ENCODE measurements at places on chromosomes 11 and 22.
A peak's percentile ranks its signal among the peaks of the same experiment; 100 is the strongest.

DNA sequence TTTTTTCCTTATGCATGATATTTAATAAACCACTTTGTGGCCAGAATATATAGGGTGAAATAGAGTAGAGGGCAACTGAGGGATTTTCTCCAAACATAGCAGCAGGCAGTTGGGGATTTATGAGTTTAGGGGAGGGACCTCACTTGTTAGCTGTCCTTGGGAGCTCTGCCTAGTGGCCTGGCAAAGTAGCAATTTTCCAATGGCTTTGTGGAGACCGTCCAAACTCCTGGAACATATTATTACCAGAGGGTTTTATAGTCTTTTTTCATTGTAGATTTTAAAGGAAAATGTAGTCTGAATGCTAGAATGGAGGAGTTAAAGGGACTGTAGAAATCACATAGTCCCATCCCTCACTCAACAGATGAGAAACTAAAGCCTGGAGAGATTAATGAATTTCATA is 32.3 kb downstream of the AMOTL1 start:
- DNase-seq, result no peak

- DNase-seq, result no peak
Measured at GRCh38 chr11:35389112-35389511, 30.2 kb downstream of the SLC1A2 start.

GRCh38 chr11:123560006-123560405 is 94.4 kb downstream of the SCN3B start:
- DNase-seq, result no peak

- no peak for DNase-seq
Measured at GRCh38 chr11:121086866-121087265, 14.2 kb upstream of the TECTA start.

DNA sequence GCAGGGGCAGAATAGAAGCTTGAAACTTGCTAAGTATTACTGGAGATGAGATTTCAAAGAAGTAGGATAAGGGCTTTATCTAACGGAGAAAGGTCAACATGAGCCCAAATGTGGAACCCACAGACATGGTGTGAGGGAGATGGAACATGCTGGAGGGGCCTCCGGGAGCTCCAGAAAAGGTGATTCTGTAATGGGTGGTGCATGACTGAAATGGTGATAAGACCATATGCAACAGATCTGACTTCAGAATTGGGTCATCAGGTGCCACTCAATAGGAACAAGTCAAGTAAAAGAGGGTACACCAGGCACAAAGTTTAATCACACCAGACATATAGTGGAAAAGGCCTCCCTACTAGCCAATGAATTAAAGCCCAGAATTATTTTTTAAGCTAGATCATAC is 7.9 kb upstream of the CEP295 start:
- DNase-seq, result no peak

DNA sequence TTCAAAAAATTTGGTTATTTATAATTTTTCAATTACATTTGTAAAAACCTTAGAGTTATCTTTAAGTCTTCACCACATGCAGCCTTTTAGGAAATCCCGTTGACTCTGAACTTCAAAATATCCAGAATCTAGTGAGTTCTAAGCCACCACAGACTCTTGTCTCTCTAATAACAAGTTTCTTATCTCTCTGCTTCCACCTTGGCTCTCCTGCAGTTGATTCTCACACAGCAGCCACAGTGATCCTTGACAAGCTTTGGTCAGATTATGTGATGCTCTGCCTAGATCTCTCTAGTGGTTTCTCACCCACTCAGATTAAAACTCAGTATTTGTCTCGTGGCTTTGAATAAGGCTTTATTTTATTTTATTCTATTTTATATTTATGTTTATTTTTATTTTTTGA is 8.6 kb downstream of the HSD17B12 start:
- no peak for DNase-seq

GRCh38 chr11:80616070-80616800 is 1175.4 kb upstream of the TENM4 start:
- DNase-seq, result no peak

DNA sequence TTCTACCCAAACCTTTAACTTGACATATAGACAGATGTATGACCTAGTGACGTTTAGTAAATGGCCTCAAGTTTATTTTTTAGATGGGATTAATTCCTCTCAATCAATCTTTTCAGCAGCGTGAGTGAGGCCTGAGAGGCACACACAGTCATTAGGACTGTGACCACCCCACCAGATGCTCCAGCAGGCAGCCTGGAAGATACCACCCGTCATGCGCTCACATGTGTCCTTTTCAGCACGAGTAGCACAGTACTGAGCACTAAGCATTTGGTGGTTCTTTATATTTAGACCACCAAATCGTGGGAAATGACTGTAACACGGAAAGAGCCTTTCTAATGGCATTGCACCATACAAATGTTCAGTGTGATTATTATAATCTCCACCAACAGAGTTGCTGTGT is 354.6 kb upstream of the DDI1 start:
- DNase-seq, result no peak

DNA sequence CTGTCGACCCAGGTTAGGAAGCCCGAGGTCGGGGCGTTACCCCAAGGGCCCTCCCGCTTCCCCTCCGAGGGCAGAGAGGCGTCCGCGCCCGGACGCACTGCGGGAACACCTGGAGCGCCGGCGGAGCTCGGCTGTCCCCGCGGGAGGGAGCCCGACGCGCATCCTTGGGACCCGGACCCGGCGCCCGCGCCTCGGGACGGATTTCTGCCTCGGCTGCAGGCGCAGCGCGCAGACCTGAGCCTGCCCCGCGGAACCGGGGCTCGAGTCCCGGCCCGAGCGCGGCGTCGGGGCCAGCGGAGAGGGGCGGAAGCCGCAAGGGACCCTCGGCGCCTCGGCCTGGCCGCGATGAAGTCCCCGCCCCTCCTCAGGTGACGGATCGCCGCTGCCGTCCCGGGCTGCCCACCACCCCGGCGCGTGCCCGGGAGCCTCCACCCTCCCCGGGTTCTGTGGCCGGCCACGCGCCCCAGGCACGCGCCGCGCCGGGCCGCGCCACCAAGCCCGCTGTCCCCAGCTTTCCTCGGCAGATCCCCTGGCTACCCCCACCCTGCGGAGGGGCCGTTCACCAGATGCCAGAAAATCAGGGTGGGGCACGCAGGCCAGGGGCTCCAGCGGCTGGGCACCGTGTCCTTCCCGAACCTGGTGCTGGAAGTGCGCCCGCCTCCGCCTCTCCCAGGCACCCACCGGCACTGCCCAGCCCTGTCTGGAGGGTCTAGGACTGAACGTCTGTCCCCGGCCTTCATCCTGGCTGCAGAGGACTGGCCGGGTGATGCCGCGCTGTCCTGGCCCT is 410 bp downstream of the GLB1L3 start:
- DNase-seq, result peak; percentile 43

DNA sequence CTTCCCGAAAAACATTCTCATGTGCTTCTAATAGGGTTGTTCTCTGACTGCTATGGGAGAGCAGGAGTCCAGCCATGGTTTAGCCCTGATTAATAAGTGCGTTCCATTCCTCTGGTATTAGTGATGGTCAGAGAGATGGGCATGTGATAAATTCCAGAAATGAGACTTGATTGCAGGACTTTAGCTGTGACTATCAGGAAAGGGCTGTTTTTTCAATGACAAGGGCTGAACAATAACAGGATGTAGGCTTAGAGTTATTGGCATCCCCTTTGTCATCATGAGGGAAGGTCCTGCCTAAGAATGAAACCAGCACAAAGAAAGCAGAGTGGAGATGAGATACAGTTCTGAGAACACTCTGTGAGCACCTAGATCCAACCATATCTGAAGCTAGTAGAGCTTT is 494.6 kb downstream of the MIAT start:
- DNase-seq, result no peak

DNA sequence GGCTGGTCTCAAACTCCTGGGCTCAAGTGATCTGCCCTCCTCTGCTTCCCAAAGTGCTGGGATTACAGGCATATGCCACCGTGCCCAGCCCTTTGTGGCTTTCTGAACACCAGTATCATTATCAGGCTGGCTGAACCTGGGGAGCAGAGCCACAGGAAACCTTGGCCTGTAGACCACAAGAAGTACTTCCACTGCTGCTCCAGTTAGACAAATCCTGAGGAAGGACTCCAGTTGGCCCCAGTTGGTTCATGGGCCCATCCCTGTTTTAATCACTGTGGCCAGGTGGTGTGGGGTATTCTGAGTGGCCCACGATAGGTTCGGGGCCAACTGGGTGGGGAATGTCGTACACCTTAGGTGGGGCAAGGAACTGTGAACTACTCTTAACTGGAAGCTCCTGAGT is 5.5 kb upstream of the DUSP18 start:
- DNase-seq, result no peak

GRCh38 chr22:32564170-32565001 is 89.8 kb downstream of the FBXO7 start:
- DNase-seq, result no peak

- DNase-seq, result no peak
Measured at GRCh38 chr22:16917144-16918003, 90.6 kb downstream of the GAB4 start.

DNA sequence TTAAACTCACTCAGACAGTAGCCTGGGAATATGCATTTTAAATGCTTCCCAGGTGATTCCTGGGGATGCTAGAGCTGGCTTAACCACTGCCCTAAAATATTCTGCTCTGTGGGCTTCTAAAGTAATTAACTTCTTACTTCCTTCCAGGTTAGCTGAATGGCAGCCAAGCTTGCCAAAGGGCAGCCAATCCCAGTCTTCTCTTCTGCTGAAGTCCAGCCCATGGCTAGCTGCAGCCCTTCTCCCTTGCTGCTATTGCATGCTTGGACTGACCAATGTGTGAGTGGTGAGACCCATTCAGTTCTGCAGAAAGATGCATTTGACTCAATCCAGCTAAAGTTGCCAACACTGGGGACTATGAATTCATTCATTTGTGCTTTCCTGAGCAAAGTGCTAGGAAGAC is 411.9 kb downstream of the SOX6 start:
- no peak for DNase-seq

- DNase-seq, result no peak
Measured at GRCh38 chr11:35934981-35935380, 8.9 kb upstream of the LDLRAD3 start.

DNA sequence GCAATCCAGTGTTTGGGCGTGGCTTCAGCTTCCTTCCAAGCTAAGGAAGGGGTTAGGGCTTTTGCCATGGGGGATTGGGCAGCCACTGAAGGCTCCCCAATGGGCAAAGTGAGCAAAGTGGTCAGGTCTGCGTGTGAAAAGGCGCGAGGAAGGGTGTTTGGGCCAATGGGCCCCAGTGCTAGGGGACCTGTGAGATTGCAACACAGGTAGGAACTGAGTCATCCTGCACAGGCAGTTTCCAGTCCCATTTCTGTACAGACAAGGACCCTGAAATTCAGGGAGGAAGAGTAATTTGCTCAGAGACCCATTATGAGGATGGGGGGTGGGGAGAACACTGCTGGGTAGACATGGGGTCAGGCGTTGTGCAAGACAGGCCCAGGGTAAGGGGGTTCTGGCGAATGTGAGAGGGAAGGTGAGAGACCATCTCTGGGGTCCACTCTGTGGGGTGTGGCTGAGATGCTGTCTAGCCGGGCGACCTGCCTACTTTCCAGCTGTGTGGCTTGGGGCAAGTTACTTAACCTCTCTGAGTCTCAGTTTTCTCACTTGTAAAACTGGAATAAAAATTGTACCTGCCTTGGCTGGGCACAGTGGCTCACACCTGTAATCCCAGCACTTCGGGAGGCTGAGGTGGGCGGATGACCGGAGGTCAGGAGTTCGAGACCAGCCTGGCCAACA is 7.3 kb downstream of the CCDC88B start:
- DNase-seq, result no peak

- no peak for DNase-seq
Measured at GRCh38 chr11:60158636-60159035, 24.2 kb downstream of the MS4A6A start.

DNA sequence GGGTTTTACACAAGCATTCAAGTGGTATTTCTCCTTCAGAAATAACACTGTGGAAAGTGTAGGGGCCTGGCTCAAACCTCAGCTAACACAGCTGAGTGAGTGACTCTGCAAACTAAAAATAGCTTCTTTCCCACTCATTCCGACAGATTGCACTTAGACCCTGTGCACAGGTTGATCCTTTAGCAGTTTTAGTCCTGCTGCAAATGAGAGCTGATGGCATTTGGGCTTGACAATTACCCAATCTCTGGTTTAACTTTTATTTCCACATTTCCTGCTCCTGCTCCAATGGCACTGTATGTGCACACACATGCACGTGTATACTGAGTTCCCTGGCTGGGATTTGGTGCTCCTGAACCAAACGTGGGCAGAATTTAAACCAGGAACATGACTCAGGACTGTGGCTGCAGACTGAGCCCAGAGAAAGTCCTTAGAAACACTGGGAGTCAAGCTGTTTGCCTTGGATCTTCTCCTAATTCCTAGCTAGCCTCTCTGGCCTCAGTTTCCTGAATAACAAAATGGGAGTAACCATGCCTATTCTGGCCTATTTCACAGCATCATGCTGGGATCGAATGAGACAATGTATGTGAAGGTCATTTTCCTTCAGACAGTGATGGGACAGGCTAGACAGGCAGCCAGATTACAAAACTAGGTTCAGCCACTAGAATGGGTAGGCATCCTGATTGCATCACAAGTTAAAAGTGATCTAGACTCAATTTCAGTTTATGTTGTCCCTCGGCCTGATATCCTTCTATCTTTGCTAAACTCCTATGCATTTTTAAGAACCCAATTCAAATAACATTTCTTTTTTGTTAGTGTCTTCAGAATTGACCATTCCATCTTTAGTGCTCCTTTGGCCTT is 58.2 kb downstream of the SERGEF start:
- no peak for DNase-seq

DNA sequence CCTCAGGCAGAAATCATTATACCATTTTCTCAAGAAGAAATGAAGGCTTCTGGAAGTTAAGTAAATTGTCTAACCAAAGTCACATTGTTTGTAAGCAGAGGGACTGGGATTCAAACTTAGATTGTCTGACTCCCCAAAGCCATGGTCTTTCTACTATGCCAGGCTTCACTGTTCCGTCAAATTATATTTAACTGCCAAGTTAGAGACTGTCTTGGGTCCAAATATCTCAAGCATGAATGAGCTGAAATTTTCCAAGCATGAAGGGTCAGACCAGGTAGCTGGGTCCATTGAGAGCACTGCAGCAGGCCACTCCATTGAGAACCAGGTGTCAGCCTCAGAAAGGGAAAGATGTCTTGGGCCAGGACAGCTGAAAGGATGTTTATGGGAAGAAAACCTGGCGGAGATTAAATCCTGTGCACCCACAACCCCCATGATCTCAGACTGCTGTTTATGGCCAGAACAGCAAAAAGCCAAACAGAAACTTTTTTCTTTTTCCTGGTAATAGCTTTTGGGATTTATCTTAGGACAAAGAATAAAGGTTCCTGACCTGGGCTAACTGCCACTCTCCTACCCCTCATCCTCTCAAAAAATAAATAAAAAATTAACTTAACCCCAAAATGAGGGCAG is 612.3 kb downstream of the INSC start:
- no peak for DNase-seq

DNA sequence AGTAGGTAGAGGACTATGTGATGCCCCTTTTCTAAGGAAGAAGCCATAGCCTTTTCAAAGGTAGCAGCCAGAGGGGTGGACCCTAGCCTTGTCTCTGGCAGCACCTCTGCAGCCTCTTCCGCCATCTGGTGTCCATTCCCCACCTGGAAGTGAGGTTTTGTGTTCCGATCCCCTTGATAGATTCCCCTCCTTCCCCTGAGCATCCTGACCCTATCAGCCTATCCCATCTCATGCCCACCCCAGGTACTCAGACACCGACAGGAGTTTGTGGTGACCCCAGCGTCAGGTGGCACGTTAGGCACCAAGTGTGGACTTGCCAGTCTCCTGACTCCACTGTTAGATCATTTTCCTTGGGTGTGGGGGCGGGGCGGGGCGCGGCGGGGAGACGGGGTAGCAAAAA is 398 bp upstream of the FAM89B start:
- peak; percentile 51 for DNase-seq

Measured in CD4-positive, alpha-beta memory T cell (primary cell).